ENCODE measurements at places on chromosomes 11 and 22. TPM values are rescaled to one million over a fixed set of nuclear protein-coding genes. Genes with fewer than 3 reads are reported as not detected.

MS4A3 gene
- total RNA-seq = not detected

DNA sequence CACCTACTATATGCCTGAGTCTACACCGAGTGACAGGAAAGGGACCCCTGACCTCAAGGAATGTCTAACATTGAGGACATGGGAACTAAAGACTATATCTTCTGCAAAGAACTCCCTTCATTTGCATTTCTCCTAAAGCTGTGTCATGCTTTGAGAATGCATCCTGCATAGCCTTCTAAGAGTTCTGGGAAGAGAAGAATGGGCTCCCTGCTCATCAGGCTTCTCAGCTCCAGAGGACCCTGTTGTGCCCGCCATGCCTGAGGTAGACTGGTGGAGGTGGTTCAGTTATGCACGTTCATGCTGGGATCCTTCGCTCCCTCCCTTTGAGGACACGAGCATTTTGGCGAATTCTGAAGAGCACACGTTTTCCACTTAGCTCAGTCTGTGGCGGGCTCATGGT is 63.3 kb downstream of the GRIK4 start:
- no peak for DNase-seq

CDC42EP1 gene
- 95.3 TPM for total RNA-seq

GRCh38 chr11:1342946-1343345 is 33.5 kb upstream of the TOLLIP start:
- no peak for DNase-seq

GP1BB gene
- total RNA-seq = not detected

DNA sequence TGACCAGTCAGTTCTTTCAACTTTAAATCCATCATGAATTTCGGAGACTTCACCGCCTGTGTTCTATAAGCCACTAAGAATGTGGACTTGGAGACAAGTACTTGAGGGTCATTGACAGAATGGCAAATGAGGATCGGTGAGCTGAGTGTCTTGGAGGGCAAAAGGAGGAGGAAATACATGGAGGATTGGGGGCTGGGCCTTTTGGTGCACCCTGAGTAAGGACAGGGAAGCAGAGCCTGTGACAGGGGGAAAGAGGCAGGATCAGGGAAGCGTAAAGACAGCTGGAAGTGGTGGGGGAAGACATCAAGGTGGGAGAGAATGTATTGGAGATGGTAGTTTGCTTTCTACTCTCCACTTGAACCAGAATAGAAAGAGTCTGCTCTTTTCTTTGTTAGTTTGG is 70.4 kb upstream of the MTMR2 start:
- DNase-seq = no peak

CCDC134 gene
- total RNA-seq = 6.4 TPM

- DNase-seq = no peak
Observed at GRCh38 chr11:80424012-80424695, 983.3 kb upstream of the TENM4 start.

VPREB1 gene
- not detected for total RNA-seq

- DNase-seq = no peak
Observed at GRCh38 chr11:64771861-64772260, 6.5 kb downstream of the SF1 start.

DNA sequence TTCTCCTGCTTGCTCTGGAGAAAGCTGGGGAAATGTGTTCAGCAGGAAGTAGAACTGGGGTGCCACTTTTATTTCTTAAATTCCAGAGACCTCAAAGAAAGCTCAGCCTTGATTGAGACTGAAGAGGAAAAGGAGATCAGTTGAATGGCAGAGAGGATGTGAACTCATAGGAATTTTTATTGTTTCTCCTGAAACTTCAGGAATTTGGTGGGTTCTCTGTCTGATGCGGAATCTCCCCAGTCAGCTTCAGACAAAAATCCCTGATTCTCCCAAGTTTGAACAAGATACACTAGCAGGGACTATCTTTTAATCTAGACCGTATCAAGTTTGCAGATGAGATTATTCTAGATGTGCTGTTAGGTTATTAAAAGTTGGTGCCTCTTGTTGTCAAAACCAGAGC is 23.0 kb downstream of the EHF start:
- DNase-seq = no peak

GRCh38 chr11:10551290-10551592 is 10.3 kb upstream of the RNF141 start:
- DNase-seq = no peak

SCGB1C1 gene
- not detected for total RNA-seq

GRCh38 chr11:93936460-93936859 is 84.7 kb upstream of the HEPHL1 start:
- DNase-seq = no peak

DNA sequence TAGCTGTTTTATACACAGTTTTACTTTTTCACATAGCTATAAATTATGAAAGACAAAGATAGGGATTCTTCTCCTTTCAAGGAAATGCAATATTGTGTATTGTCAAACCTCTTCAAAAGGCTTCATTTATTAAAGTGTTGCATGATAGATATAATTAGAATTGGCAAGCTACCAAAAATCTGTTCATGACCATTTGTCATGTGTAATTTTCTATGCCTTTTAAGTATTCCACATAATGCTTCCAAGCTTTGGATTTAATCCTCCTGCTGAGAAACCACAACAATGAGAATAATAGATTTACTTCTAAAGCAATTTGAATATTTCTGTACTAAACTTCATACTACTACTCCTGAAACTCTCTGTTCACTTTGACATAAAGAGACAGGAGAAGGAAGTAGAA is 403.2 kb upstream of the CCDC179 start:
- no peak for DNase-seq

DNA sequence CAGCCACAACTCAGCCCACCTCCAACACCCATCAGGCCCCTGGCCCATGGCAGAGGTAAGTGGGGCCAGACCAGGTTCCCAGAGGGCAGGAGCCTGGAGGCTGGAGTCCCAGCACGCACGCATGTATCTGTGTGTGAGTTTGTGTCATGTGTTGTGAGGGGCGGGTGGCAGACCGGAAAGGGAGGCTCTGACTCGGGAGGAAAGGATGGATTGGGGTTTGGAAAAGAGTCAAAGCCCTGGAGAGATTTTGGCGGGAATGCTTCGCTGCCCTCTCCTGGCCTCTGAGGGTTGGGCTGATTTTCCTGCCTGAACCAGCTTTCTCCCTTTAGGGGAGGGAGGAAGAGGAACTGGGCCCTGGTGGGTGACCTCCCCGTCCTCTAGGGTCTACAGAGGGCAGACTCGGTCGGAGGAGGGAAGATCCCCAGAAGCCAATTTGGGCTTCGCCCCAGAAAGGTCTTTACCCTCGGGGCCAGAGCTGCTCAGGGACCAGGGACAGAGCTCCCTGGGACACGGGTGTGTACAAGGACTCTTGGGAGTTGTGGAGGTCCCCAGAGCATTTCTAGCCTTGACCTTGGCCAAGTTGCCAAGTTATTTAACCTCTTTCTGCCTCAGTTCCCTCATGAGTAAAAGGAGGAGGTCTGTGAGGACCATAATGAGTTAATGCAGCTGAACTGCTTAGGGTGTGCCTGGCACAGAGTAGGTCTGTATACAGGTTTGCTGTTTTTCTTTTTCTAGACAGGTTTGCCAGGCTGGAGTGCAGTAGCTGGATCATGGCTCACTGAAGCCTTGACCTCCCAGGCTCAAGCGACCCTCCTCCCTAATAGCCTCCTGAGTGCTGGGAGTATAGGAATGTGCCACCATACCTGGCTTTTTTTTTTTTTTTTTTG is 6.9 kb downstream of the C11orf68 start:
- peak; percentile 98 for DNase-seq

- peak; percentile 61 for DNase-seq
Observed at GRCh38 chr11:14258221-14258935, 100.6 kb downstream of the RRAS2 start.

CYP2D6 gene
- 0.11 TPM for total RNA-seq

- no peak for DNase-seq
Observed at GRCh38 chr11:27279460-27279859, 83.6 kb downstream of the CCDC34 start.

OR52E8 gene
- not detected for total RNA-seq

GRCh38 chr11:58576887-58577471 is 1.3 kb upstream of the LPXN start:
- DNase-seq = peak; percentile 68

GRCh38 chr11:64542172-64543125 is 48.6 kb upstream of the SLC22A12 start:
- no peak for DNase-seq

SYTL2 gene
- total RNA-seq = 19.6 TPM

EHD1 gene
- total RNA-seq = 80.4 TPM
